ENCODE measurements at places on chromosomes 4 and X.

- DNase-seq, result no peak
These were observed 95.9 kb upstream of the SCOC start for GRCh38 chr4:140277576-140277975.

GRCh38 chrX:327660-328126 is 9.1 kb upstream of the GTPBP6 start:
- DNase-seq, result no peak

GRCh38 chr4:7747062-7747385 is 192.6 kb downstream of the AFAP1 start:
- no peak for DNase-seq

- DNase-seq, result no peak
These were observed 28.7 kb downstream of the EFHC2 start for GRCh38 chrX:44314808-44315207.

- no peak for DNase-seq
These were observed 94.4 kb upstream of the AMOT start for GRCh38 chrX:112935029-112935428.

GRCh38 chr4:43992552-43992951 is 456.1 kb downstream of the KCTD8 start:
- no peak for DNase-seq

- no peak for DNase-seq
These were observed 46.5 kb downstream of the FGF2 start for GRCh38 chr4:122873146-122873545.

DNA sequence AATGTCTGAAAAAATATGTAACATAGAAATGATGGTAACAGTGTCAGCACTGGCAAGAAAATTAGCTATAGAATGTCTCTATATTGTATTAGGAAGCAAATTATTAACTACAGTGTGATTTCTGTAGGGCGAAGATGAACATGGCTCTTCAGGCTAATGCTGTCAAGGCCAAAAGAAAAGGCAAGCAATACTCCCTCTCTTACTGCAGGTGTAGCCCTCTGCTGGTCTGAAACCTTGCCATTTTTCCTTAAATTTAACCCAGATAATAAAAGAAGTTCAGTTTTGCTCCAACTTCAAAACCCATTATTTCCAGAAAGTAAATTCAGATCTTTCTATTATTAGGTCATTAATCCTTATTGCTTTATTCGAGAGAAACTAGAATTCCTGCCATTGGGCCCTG is 215.9 kb downstream of the LRBA start:
- no peak for DNase-seq

GRCh38 chr4:39616651-39617050 is 22.0 kb downstream of the SMIM14 start:
- DNase-seq, result no peak

GRCh38 chr4:4781936-4782707 is 77.3 kb upstream of the MSX1 start:
- DNase-seq, result no peak

- no peak for DNase-seq
These were observed 116.8 kb downstream of the SCD5 start for GRCh38 chr4:82681754-82682153.

DNA sequence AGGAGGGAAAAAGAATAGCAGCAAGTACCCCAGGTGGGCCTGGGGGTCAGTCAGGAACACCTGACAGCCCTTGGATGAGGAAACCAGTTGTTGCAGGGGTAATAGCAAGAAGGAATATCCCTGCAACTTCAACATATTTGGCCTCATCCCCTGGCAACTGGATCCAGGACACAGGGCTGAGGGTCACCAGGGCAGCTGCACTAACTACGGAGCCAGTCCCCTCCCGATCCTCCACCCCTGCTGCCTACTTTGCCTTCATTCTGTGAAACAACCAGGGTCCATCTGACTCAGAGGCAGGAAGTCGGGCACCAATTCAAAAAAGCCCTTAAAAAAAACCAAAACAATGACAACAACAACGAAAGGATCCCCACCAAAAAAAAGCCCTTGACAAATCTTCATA is 52.9 kb downstream of the FRMPD3 start:
- no peak for DNase-seq

DNA sequence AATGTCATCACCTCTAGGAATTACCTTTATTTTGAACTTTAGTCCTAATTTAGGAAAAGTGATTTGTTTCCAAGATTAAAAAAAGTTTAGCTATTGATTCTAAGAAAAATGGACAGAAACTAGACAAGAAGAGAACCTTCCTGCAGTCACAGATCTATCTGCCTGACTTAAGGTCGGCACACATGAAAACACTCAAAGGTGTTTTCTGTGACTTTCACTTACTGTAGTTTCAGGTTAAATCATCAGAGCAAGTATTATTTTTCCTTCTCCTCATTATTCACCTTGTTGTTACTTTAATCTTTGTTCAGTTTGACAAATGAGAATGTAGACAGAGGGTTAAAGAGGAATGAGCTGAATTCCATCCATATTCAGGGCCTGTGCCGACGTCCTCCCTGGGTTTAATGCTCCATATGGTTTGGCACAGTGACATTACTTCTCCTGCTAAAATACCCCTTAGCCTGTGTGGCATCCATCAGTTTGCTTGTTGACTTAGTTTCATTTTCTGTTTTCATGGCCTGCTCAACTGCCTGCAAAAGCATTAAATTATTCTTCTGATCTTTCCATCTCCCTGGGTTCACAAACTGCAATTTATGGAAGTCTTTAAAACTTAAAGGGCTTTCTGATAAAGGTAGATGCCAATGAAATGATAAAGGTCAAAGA is 352.7 kb downstream of the NKX6-1 start:
- DNase-seq, result no peak

GRCh38 chr4:52951016-52951415 is 88.9 kb downstream of the RASL11B start:
- DNase-seq, result no peak

GRCh38 chr4:7902101-7902553 is 37.5 kb downstream of the AFAP1 start:
- DNase-seq, result no peak

- peak; percentile 9 for DNase-seq
These were observed 856 bp downstream of the SAT1 start for GRCh38 chrX:23783589-23784469.

DNA sequence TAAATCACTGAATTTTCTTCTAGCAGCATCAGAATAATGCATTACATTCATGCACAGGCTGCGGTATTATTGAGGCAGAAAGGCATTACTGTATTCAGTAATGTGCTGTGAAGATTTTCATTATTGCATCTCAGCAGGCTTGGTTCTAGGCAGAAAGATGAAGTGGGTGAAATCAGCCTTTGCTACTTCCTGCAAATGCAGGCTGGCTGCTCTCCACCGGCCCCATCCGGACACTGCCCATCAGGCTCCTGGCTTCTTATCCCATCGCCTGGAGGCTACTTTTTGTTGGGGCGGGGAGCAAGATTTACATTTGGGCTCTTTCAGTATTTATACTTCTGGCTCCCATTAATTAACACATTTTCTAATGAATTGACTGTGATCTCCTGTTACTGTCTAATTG is 117.8 kb downstream of the FRAS1 start:
- no peak for DNase-seq

DNA sequence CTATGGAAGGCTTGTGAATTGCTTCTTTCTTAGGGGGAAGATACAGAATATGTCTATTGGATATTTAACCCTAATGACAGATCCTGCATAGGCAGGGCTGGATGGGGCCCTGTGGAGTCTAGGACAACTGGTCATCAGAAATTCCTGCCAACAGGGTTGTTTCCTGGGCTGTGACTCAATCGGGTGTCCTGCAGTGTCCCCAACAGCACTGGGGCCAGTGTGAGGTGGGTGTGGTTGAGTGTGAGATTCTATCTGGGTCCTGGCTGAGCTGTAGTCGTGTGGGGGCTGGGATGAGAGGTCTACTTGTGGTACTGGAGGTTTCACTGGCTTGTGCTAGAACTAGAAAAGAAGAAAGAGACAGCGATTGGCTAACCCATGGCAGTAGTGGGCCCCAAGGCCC is 87.3 kb upstream of the WDR1 start:
- DNase-seq, result no peak

- DNase-seq, result no peak
These were observed 5.8 kb downstream of the CPE start for GRCh38 chr4:165384598-165384997.

GRCh38 chr4:3021627-3022026 is 52.7 kb downstream of the HTT-AS start:
- DNase-seq, result no peak

- DNase-seq, result no peak
These were observed 102.6 kb upstream of the PDE5A start for GRCh38 chr4:119731146-119731742.

GRCh38 chr4:10438924-10439323 is 18.3 kb downstream of the ZNF518B start:
- DNase-seq, result no peak

GRCh38 chr4:126004941-126005340 is 690.2 kb downstream of the FAT4 start:
- DNase-seq, result no peak

- DNase-seq, result no peak
These were observed 540.2 kb downstream of the GBA3 start for GRCh38 chr4:23232987-23233386.

GRCh38 chr4:119300101-119300978 is 21.6 kb downstream of the FABP2 start:
- DNase-seq, result peak; percentile 91

- no peak for DNase-seq
These were observed 50.4 kb upstream of the ETNPPL start for GRCh38 chr4:108813261-108813660.

DNA sequence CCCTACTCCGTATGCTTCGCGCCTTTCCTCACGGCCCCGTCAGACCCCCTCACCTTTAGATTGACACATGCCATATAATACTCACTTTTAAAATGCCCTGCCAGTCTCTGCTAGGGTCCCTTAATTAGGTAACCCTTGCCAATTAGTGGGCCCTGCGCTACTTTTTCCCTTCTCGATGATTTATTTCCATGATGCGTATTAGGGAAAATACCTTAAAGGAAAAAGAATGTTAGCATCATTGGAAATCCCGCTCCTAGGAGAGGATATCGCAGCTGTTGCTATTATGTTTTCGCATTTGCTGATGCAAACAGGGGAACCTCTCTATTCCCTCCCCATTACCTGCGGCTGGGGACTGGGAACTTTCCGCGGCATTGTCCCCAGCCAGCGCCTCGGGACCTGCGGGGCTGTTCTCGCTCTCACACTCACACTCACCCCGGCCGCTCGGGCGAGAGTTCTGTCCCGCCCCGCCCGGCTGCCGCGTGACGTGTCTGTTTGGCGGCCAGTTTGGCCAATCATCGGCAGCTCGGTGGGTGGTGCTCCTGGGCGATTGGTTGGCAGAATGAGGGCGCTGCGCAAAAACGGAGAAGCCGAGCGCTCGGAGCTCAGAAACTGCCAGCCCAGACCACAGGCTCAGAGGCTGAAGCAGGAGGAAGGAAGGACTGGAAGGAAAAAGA is at the start of gene PCDH10:
PCDH10 (plus strand) TSS at position 605 of the 674 bp plus-strand sequence. CDS start 847 bp downstream, outside the sequence.
- DNase-seq, result peak; percentile 9

GRCh38 chrX:149572743-149573142 is 14.5 kb downstream of the MAGEA9B start:
- no peak for DNase-seq

- peak; percentile 25 for DNase-seq
These were observed 169.0 kb downstream of the CORIN start for GRCh38 chr4:47668810-47669408.

DNA sequence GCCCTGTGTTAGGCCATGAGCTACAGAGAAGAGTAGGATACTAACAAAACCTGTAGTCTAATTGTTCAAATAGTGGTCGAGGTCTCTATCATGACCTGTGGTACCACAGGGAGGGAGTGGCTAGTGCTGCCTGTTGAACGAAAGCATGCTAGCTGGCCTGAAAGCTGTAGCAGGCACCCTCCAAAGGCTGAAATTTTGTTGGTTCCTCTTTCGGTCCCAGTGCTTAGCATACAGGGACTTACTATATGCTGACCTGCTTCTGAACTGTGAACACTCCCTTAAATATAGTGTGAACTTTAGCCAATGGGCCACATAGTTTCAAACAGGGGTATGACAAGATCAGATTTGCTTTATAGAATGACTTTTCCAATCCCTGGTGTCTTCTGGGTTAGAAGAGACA is 113.4 kb downstream of the PJA1 start:
- DNase-seq, result no peak

GRCh38 chr4:153211986-153212728 is 7.9 kb downstream of the TRIM2 start:
- DNase-seq, result no peak

DNA sequence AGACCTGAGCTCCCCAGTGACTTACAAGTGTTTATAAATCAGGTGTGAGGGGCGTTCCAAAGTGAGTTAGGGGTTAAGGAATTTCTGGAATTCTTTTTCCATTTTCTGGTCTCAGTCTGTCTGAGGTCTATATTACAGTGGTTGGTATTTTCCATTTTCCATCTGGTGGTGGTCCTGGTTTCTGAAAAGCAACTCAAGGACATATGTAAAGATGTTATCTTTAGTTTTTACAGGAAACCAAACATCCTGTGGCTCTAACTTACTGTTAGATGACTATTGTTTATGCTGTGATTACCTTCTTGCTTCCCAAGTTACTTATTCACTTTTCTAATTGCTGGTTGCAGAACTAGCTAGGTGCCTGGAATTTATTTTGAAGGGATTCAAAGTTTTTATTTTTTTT is 53.5 kb upstream of the IL21 start:
- no peak for DNase-seq

DNA sequence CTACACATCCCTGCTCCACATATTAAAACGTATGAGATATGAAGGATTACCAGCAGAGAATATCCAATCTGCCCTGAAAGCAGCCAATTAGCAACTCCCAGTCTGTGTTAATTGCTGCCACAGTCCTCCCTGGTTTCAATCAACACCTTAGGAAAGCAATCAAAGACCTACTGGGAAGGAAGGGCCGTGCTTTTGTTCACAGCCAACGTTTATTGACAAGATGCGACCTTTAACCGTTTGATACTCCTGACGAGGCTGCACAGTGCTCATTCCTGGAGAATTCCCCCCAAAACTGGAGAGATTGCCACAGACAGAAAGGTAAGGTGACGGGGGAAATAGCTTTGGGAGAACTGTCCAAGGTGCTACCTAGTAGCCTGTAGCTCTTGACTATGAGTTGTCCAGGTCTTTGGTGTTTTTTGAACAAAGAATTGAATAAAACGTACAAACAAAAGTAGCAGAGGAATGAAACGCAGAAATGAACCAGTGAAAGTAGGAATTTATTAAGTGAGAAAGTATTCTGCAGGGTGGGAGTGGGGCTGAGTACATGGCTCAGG is 596.5 kb downstream of the NLGN4X start:
- DNase-seq, result no peak

DNA sequence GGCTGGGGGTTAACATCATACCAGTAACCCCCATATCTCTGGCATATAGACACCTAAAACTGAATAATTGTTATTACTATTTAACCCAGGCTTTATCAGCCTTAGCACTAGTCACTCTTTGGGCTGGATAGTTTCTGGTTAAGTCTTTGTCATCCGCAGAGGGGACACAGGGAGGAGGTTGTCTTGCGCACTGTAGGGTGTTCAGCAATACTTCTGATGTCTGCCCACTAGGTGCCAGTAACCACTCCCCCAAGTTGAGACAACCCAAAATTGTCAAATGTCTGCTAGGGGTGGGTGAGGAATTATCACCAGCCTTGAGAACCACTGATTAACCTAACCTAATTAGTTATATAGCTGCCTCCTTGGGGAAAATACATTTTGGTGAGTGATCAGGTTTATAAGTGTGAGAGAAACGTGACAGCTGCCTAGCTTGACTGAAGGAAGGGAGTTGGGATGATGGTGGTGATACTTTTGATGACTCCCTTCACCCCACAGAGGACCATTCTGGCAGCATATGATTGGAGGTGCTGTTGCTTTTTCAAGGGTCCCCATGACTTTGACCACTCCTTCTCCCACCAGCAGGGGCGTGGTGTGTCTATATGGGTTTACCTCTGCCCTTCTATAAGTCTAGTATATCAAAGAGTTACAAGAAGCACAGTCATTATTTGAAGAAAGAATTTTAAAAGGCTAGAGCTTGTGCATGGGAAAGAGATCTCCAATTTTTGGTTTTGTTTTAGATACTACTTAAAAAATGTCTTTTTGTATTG is 140.9 kb downstream of the STIM2 start:
- DNase-seq, result no peak

Data from naive B cell (primary cell).